ENCODE measurements at places on chromosomes 1 and 21. TPM values are rescaled to one million over a fixed set of nuclear protein-coding genes. Genes with fewer than 3 reads are reported as not detected.

RPTN gene
- total RNA-seq: not detected

CSMD2 gene
- total RNA-seq: 2.1 TPM

MSH4 gene
- total RNA-seq: 0.34 TPM

NEGR1 gene
- total RNA-seq: 2.1 TPM

COL9A2 gene
- total RNA-seq: 224 TPM

ZBTB8A gene
- 26.2 TPM for total RNA-seq

CD58 gene
- 6.2 TPM for total RNA-seq

EPHB2 gene
- total RNA-seq: 50.7 TPM

SPRR2A gene
- not detected for total RNA-seq

CITED4 gene
- total RNA-seq: 9.0 TPM

IRF6 gene
- 13.8 TPM for total RNA-seq

HMCN1 gene
- total RNA-seq: 7.6 TPM

ANGPTL1 gene
- not detected for total RNA-seq

CRYAA gene
- total RNA-seq: not detected

CDA gene
- 1.3 TPM for total RNA-seq

LRRC38 gene
- 0.51 TPM for total RNA-seq

GUCA2A gene
- 1.9 TPM for total RNA-seq

ACBD3 gene
- 34.8 TPM for total RNA-seq

TLR5 gene
- total RNA-seq: 0.13 TPM

CATSPERE gene
- 0.20 TPM for total RNA-seq

PCAT6 gene
- total RNA-seq: 3.6 TPM

OLFM3 gene
- 0.26 TPM for total RNA-seq

PTPN22 gene
- total RNA-seq: not detected

VWA5B1 gene
- total RNA-seq: 0.38 TPM

RGL1 gene
- total RNA-seq: 2.6 TPM

C1orf174 gene
- total RNA-seq: 31.4 TPM

HLX gene
- total RNA-seq: 5.0 TPM

TMEM269 gene
- total RNA-seq: 0.66 TPM

RNU1-3 gene
- total RNA-seq: 2,807 TPM

RIPPLY3 gene
- 15.6 TPM for total RNA-seq

SV2A gene
- 23.9 TPM for total RNA-seq

TMCC2 gene
- 5.2 TPM for total RNA-seq

AGT gene
- not detected for total RNA-seq

APCS gene
- not detected for total RNA-seq

CYP4A22 gene
- not detected for total RNA-seq

CCDC30 gene
- 6.2 TPM for total RNA-seq

OTUD3 gene
- total RNA-seq: 12.6 TPM

CLCA4 gene
- total RNA-seq: not detected
